ENCODE measurements at places on chromosomes 1 and 21.
A peak's percentile ranks its signal among the peaks of the same experiment; 100 is the strongest.

GRCh38 chr1:232854798-232855159 is 49.6 kb downstream of the MAP10 start:
- H3K27me3 ChIP-seq: no peaks in the 10 kb centered on the region
- H3K27ac ChIP-seq: no peak overlapping the region
- no peak overlapping the region for H3K4me3 ChIP-seq
- H3K36me3 ChIP-seq: no peaks in the 10 kb centered on the region

DNA sequence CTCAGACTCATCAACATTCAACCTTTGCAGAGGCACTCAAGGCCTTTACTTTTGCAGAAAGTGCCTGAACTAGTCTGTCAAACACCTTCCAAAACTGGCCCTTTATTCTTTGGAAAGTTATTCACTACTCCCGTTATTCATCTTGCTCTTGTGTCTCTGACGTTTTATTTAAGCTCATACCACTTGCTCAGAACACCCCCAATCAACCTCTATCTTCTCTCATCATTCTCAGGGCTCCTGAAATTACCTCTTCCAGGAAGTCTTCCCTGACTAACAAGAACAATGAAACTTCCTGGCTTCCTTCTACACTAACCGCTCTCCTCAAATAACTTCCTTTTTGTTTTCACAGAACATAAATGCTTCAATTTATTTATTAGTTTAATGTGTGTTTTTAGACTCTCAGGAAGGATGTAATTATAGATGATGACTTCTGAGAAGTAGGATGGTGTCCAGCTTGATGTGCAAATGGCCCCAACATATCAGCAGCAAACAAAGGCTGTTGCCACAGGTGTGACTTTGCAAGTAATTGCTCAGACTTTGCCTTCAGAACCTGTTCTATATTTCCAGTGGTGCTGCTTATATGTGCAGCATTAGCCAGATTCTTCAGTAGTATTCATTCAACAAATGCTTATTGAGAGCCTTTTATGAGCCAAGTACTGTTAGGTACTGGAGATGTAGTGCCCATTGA is 22.8 kb upstream of the BATF3 start:
- no peak overlapping the region for H3K4me3 ChIP-seq
- H3K27me3 ChIP-seq: no peaks in the 10 kb centered on the region
- no peaks in the 10 kb centered on the region for H3K4me1 ChIP-seq
- DNase-seq: no peak
- no peaks in the 10 kb centered on the region for H3K36me3 ChIP-seq

GRCh38 chr1:3033790-3034090 is 12.5 kb downstream of the ACTRT2 start:
- H3K27me3 ChIP-seq: no peaks in the 10 kb centered on the region
- no peak overlapping the region for H3K4me3 ChIP-seq
- H3K27ac ChIP-seq: no peak overlapping the region
- DNase-seq: no peak
- H3K4me1 ChIP-seq: peaks cover 3% of the 10 kb centered on the region

GRCh38 chr1:235113183-235113917 is 15.3 kb downstream of the TOMM20 start:
- peaks cover 66% of the 10 kb centered on the region for H3K36me3 ChIP-seq
- DNase-seq: no peak
- no peak overlapping the region for H3K4me3 ChIP-seq
- no peak overlapping the region for H3K27ac ChIP-seq
- H3K4me1 ChIP-seq: no peaks in the 10 kb centered on the region
- no peaks in the 10 kb centered on the region for H3K27me3 ChIP-seq

- peaks cover 26% of the 10 kb centered on the region for H3K4me1 ChIP-seq
- no peaks in the 10 kb centered on the region for H3K36me3 ChIP-seq
- no peak overlapping the region for H3K27ac ChIP-seq
- no peak overlapping the region for H3K4me3 ChIP-seq
- DNase-seq: no peak
Observed at GRCh38 chr1:198116069-198116468, 40.7 kb upstream of the NEK7 start.

DNA sequence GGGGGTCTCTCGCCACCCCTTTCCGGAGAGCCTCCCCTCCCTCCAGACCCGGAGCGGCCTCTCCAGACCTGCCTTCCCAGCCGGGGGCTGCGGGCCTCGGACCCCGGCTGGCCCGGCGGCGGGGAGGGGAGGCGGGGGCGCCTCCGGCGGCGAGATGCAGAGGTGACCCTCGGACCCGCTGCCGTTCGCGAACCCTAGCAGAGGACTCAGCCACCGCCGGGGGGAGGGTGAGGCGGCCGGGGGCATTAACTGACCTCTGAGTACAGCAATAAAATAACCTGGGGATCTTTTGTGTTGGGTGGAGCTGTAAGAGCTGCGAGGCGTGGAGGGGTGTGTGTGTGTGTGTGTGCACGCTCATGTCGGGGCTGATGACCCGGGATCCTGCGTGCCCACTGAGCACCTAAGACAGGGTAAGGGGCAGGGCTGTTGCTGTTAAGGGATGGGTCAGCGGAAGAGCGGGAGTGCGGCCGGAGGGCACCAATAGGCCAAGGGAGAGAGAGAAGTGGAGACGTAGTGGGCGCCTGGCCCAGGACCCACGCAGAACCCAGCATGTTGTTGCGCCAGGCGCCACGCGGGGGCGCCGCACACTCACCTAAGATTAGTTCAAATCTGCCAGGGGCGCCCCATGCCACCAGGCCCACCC is 6.3 kb downstream of the HAPLN2 start:
- H3K4me3 ChIP-seq: peak overlapping the region; percentile 62
- H3K27me3 ChIP-seq: peaks cover 29% of the 10 kb centered on the region
- H3K36me3 ChIP-seq: no peaks in the 10 kb centered on the region
- no peak for DNase-seq
- H3K4me1 ChIP-seq: peaks cover 17% of the 10 kb centered on the region

DNA sequence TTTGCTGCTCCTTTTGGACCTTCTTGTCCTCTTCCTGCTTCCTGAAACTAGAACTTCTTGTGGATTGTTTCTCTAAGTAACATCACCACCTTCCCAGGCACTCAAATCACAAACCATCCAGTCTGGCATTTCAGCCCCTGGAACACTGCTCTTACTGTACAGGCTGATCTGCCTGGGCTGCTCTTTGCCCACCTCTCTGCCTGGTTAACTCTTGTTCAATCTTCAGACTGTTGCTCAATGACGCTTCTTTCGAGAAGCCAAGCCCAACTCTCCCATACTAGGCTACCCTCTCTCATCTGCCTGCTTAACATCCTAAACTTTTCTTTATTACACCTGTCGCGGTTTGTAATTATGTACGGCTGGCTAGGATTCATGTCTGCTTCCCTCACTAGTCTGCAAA is 657 bp downstream of the DIO1 start:
- H3K27ac ChIP-seq: no peak overlapping the region
- H3K4me3 ChIP-seq: no peak overlapping the region
- H3K36me3 ChIP-seq: no peaks in the 10 kb centered on the region

DNA sequence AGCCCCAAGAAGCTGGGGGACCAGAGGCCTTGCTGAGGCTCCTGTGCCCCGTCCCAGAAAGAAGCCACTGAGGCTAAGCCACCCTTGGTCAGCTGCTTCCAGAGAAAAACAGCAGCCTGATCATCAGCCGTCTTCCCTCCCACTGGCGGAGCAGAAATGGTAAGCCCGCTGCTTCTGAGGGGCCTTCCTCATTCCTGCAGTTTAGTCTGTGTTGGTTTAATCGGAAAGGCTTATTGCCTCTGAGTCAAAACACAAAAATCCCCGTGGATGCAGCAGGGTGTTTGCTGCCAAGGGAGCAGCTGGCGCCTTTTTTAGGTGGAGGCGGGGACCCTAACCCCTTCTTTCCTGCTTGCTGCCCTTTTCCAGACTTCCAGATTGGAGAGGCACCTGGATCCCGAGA is 33.9 kb downstream of the SPSB1 start:
- H3K4me1 ChIP-seq: peaks cover 30% of the 10 kb centered on the region
- H3K27me3 ChIP-seq: no peaks in the 10 kb centered on the region
- H3K4me3 ChIP-seq: peak overlapping the region; percentile 28

- H3K27ac ChIP-seq: no peak overlapping the region
- peak overlapping the region; percentile 56 for H3K4me3 ChIP-seq
- peaks cover 8% of the 10 kb centered on the region for H3K4me1 ChIP-seq
- no peaks in the 10 kb centered on the region for H3K36me3 ChIP-seq
Observed at GRCh38 chr1:41917835-41918449, 780 bp downstream of the HIVEP3 start.

DNA sequence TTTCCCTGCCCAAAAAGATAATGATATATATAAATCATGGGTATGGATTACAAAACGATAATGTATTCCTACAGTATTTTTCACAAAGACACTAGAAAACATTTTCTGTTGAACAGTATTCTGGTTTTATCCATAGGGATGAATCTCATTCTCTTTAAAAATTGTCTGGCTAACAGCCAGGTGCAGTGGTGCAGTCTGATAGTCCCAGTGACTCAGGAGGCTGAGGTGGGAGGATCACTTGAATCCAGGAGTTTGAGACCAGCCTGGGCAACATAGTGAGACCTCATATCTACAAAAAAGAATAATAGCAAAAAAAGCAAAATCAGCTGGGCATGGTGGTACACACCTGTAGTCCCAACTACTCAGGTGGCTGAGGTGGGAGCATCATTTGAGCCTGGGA is 23.3 kb downstream of the PIP5K1A start:
- H3K27me3 ChIP-seq: no peaks in the 10 kb centered on the region
- H3K36me3 ChIP-seq: peaks cover 3% of the 10 kb centered on the region
- no peak for DNase-seq
- H3K4me1 ChIP-seq: no peaks in the 10 kb centered on the region
- no peak overlapping the region for H3K4me3 ChIP-seq

DNA sequence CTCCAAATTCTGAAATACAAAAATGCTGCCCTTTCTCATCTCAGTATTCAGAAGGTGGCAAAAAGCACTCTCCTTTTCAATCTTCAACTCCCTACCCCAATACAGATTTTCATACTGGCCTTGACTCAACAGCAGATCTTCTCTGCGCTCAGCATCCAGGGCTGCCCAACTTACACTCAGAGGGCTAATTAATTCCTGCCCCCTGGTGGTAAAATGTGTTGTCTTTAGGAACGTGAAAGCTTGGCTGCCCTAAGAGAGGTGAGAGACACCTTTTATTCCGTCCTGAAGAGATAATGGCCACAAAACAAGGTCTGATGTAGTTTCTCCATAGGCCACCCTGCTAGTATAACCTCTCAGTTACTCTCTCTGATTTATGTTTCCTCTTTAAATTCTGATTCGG is 25.0 kb downstream of the KRTAP24-1 start:
- H3K4me3 ChIP-seq: no peak overlapping the region
- no peaks in the 10 kb centered on the region for H3K4me1 ChIP-seq
- H3K36me3 ChIP-seq: no peaks in the 10 kb centered on the region
- DNase-seq: no peak

DNA sequence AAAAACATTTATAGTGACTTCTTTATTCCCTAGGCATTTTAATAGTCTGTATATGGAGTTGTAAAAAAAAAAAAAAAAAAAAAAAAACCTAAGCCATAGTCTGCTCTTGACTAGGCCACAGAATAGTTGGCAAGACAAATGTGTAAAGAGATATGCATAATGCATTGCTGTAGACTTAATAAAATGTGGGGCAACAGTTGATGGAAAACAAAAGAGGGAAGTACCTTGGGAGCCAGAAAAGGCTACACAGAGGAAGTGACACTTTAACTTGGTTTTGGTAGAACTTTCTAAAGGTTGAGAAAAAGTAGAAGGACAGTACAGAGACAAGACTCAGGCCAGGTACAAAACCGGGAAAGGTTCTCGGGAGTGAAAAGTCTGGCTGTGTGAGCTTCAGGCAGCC is 802.9 kb upstream of the ADAMTS5 start:
- no peaks in the 10 kb centered on the region for H3K36me3 ChIP-seq
- no peaks in the 10 kb centered on the region for H3K4me1 ChIP-seq
- DNase-seq: no peak
- no peaks in the 10 kb centered on the region for H3K27me3 ChIP-seq
- H3K27ac ChIP-seq: no peak overlapping the region

DNA sequence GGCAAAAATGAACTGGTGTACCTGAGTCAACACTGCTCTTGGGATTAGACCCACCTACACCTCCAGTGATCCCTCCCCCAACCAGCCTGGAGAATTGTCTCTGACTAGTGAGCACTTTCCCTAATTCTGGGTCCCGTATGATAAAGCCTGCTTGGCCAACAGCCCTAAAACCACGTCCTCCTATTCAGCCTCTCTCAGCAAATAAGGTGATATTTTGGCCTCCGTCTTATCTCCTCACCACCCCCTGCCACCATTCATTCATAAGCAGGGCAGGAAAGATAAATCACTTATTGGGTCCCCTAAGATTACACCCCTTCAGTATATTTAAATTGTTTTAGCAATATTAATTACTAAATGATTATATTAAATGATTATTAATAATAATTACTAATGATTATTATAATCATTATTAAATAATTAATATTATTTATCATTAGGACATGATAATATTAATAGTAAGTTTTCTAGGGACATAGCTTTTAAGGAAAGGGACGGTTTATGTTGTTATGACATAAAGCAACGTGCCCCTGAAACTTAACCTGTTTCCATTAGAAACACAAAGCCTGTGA is 108.0 kb downstream of the DUSP10 start:
- no peaks in the 10 kb centered on the region for H3K36me3 ChIP-seq
- H3K4me1 ChIP-seq: no peaks in the 10 kb centered on the region
- no peak for DNase-seq

- no peak overlapping the region for H3K27ac ChIP-seq
- no peak for DNase-seq
- peaks cover 7% of the 10 kb centered on the region for H3K4me1 ChIP-seq
- no peaks in the 10 kb centered on the region for H3K36me3 ChIP-seq
- no peaks in the 10 kb centered on the region for H3K27me3 ChIP-seq
Observed at GRCh38 chr1:25929016-25929415, 22.8 kb upstream of the STMN1 start.

DNA sequence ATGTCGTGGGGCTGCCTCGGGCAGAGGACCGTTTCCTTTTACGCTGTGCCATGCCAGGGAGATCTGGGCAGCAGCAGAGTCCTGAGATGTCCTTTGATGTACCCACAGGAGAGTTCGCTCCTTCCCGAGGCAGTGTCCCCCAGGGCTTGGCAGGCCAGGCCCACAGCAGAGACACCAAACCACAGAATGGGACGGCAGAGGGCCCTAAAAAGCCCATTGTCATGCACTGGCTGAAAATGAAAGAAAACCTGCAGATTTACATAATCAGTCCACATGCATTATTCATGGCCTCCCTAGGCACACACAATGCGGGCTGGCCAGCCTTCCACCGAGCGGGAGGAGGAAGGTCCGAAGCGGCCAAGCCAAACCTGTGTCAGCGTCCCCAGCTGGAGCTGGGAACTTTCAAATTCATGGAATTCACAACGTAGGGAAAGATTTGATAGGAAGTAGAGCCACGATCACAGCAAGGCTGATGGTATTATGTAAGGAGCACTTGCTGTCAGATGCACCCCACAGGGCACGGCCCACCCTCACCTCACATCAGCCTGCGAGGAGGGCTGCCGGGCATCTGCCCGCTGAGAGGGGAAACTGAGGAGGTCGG is 25.3 kb upstream of the EFHD2 start:
- H3K4me3 ChIP-seq: no peak overlapping the region
- no peaks in the 10 kb centered on the region for H3K27me3 ChIP-seq
- no peak overlapping the region for H3K27ac ChIP-seq
- DNase-seq: no peak
- H3K36me3 ChIP-seq: no peaks in the 10 kb centered on the region

GRCh38 chr1:248782416-248783141 is 27.0 kb upstream of the LYPD8 start:
- no peak overlapping the region for H3K4me3 ChIP-seq
- no peaks in the 10 kb centered on the region for H3K4me1 ChIP-seq
- no peak for DNase-seq
- no peaks in the 10 kb centered on the region for H3K27me3 ChIP-seq
- no peaks in the 10 kb centered on the region for H3K36me3 ChIP-seq
- H3K27ac ChIP-seq: no peak overlapping the region

All from ascending aorta (tissue), 2 donors.